GM18507 (cell line): ENCODE measurements at places on chromosomes 7 and 10.

DNA sequence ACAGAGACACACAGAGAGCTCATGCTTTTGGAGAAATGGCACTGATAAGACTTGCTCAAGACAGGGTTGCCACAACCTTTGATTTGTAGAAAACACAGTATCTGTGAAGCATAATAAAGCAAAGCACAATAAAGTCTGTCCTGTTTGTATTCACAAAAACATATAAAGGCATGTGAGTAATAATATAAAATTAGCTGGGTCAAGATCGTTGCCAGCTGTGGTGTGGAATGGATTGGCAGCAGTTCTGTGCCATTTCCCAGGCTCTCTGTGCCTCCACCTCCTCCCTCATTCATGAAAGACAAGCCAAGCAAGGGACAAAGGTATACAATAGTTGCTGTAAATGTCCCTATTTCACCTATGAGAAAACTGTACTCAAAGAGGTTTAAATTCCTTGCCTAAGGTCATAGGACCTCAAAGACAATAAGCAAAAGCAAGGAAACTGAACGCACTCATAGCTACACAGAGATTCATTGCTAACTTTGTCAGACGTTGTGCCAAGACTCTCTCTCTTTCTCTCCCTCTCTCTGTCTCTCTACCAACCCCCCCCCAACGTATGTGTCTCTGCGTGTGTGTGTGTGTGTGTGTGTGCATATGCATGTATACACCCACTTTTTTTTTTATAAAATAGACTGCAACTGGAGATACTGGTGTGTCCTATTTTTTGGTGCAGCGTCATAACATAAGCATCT is 31.8 kb downstream of the CHST3 start:
- no peak for DNase-seq

DNA sequence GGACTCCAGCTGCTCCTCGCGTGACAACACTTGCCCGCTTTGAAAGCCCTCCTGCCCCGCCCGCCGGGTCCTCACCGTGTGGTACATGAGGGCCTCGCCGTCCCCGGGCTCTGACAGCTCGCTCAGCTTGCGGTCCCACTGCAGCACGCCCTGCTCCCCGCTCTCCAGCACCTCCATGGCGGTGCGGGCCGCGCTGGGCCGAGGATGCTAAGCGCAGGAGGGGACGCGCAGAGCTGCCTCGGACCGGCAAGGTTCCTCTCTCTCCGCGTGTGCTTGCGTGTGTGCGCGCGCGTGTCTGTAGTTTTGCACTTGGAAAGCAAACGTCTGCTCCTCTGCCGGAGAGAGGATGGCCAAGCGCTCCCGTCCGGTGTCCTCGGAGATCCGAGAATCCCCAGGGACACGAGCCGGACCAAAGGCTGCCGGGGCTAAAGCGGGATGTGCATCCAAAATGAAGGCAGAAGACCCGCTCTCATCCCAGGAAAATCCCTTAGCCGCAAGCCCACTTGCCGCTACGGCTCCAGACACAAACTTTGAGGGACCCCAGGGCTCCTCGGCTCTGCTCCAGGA is at the start of gene CREB3L2:
Gene CREB3L2, minus strand, starts transcription at position 558 of the 567 bp plus-strand sequence. Its CDS starts 381 bp downstream, at position 177.
- DNase-seq, result no peak

DNA sequence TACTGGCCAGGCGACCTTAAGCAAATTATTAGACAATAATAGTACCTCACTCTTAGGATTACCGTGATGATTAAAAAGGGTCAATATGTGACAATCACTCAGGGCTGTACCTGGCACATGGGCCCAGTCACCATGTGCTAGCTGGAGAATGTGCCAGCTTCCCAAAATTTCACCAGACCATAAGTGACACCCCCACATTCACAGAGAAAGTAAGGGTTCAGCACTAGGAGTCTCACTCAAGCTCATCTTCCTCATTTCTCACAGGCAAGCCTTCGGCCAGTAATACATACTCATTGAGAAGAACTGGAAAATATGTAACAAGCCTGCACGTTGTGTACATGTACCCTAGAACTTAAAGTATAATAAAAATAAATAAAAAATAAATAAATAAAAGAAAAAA is 22.4 kb upstream of the C10orf71 start:
- DNase-seq, result no peak

DNA sequence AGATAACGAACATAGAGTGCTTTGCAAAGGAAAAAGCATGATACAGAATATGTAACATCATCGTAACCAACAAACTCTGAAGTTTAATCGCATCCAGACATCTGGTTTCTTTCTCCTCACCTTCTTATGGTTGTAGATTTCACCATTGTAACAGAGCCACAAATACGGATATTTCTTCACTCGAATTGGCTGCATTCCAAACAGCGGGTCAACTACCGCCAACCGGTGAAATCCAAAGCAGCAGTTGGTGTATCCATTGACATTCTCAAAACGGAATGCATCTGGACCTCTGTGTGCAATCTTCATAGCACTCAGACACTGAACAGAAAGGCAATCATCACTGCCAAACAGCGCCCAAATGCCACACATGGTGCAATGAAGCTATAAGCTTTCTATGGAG is 3.4 kb downstream of the ASNS start:
- DNase-seq, result no peak

DNA sequence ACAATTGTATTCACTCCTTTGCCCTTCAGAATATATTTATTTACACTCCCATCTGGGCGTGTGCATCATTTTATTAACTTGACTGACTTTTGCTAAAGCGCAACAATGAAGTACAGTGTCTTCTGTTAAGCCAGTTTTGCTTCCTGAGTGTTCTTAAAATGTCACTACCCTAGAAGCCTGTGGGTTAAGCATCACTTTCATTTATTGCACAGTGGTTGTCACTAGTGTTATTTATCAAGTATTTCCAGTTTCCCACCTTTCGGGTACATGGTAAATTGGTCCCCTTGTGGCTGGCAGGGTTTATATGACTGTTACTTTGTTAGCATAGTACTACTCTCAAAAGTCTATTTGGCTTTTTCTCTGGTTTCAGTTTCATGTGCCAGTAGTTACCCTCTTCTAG is 3.3 kb downstream of the HILPDA start:
- DNase-seq, result no peak

- DNase-seq, result no peak
These were observed 388.2 kb upstream of the GALNT17 start for GRCh38 chr7:70743531-70744325.

DNA sequence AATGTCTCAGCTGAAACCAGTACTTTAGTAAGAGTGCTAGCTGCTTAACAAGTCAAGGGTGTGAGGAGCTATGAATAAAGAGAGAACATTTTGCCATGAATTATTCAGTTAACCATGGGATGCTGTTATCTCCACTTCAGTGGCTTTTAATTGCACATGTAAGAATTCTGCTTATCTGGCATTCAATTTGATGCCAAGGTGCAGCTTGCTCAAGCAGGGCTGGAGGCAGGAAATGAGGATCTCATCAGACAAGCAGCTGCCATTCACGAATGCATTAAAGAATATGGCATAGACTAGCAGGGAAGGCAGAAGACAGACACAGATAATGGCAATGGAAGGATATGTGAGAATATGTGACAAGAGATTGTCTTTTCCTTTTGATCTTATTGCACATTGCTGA is 697.8 kb downstream of the NRG3 start:
- no peak for DNase-seq

- DNase-seq, result no peak
These were observed 1274.0 kb upstream of the CELF2 start for GRCh38 chr10:9743639-9744038.

DNA sequence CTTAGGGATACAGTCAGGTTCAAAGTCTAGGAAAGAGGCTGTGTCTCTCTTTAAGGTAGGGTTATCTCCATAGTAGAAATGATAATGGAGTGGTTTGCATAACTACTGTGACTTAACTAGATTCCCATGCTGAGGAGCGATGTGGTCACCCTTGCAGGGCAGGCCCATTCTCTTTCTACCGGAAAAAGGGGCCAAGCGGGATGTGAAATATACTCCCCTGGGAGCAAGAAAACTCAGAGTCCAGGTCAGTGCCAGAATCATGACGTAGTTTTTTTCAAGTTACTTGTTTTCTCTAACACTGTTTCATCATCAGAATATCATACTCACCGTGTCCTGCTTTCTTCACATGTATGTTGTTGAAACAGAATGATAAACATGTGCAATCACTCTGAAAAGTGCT is 649.0 kb upstream of the ANKRD30A start:
- DNase-seq, result no peak

GRCh38 chr7:36607721-36608095 is 116.6 kb downstream of the AOAH start:
- no peak for DNase-seq

GRCh38 chr10:3081383-3081981 is 14.1 kb downstream of the PFKP start:
- no peak for DNase-seq

DNA sequence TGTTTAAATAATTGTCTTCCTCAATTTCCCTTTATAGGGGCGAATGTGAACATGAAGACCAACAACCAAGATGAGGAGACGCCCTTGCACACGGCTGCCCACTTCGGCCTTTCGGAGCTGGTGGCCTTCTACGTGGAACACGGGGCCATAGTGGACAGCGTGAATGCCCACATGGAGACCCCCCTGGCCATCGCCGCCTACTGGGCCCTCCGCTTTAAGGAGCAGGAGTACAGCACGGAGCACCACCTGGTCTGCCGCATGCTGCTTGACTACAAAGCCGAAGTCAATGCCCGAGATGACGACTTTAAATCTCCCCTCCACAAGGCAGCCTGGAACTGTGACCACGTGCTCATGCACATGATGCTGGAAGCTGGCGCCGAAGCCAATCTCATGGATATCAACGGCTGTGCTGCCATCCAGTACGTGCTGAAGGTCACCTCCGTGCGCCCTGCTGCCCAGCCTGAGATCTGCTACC is 42.1 kb downstream of the ASB4 start:
- no peak for DNase-seq

GRCh38 chr10:131112691-131113090 is 198.8 kb downstream of the TCERG1L start:
- DNase-seq, result no peak

GRCh38 chr10:14247377-14248116 is 83.2 kb downstream of the FRMD4A start:
- no peak for DNase-seq

- DNase-seq, result no peak
These were observed 130.4 kb downstream of the SMURF1 start for GRCh38 chr7:99013266-99014112.

DNA sequence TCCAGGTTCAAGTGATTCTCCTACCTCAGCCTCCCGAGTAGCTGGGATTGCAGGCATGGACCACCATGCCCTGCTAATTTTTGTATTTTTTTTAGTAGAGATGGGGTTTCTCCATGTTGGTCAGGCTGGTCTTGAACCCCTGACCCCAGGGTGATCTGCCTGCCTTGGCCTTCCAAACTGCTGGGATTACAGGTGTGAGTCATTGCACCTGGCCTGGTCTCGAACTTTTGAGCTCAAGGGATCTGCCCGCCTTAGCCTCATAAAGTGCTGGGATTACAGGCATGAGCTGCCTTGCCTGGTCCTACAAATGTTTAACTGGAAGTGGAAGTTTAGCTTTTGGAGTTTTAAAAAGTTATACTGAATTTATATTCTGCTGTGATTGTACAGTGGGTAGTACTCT is 2.8 kb downstream of the MLLT10 start:
- DNase-seq, result no peak

GRCh38 chr7:113367041-113367586 is 248.8 kb upstream of the SMIM30 start:
- DNase-seq, result no peak

- DNase-seq, result no peak
These were observed 11.9 kb downstream of the ZCCHC24 start for GRCh38 chr10:79433324-79434222.

- DNase-seq, result no peak
These were observed 2.9 kb downstream of the A1CF start for GRCh38 chr10:50882540-50882983.

- no peak for DNase-seq
These were observed 18.4 kb upstream of the CUBN start for GRCh38 chr10:17147884-17148489.

- DNase-seq, result no peak
These were observed 36.2 kb downstream of the HERPUD2 start for GRCh38 chr7:35658606-35659201.

DNA sequence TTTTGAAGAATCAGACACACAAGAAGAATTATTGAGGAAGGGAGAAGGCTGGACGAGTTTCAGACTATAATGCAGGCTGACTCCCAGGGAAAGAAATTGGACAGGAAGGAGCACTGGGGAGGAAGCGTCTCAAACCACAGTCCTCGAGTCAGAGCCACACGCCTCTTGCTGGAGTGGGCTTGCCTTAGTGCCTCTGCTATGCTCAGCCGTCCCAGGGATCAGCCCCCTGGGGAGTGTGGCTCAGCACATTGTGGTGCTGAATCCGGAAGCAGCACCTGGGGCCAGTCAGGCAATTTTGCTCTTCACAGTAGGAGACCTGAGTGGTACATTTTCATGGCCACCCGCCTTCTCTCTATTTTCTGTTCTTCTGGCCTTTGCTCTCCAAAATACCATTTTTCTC is 67.4 kb upstream of the SLC35G1 start:
- no peak for DNase-seq
